ENCODE measurements at places on chromosomes 6 and 20.
A peak's percentile ranks its signal among the peaks of the same experiment; 100 is the strongest.

DNA sequence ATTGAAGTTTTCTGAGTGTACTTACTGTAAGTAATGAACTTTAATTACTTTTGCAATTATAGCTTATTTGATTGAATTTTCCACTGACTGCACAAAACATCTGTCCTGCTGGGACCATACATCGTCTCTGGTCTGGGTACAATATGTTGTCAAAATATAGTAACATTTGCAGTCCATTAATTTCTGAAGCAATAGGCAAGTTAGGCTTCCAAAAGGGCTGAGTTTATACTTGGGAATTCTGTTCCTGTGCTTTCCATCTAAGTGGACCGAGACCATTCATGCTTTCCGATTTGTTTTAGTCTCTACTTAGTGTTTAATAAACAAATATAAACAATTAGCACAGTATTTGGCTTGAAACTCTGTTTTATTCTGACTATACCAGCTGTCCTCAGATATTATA, 139.3 kb downstream of the RFPL4B start:
- DNase-seq: no peak

GRCh38 chr6:117951783-117952182, 44.7 kb downstream of the SLC35F1 start:
- DNase-seq: no peak

DNA sequence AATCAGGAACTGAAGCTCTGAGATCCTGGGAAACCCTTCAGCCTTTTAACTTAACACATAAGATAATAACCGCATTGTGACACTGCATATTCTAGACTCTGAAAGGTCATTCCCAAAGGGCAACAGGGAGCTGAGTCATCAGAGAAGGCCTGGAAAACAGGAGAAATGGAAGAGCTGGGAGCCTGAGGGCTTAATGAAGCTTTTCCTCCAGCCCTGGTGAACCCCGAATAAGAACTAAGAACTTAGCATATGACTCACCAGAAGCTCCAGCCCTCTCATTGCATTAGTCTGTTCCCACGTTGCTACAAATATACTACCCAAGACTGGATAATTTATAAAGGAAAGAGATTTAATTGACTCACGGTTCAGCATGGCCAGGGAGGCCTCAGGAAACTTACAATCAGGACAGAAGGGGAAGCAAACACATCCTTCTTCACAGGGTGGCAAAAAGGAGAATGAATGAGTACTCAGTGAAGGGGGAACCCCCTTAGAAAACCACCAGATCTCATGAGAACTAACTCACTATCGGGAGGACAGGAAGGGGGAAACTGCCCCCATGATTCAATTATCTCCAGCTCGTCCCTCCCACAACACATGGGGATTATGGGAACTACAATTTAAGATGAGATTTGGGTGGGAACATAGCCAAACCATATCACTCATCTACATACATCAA, 648.5 kb downstream of the TFAP2A start:
- DNase-seq: no peak

DNA sequence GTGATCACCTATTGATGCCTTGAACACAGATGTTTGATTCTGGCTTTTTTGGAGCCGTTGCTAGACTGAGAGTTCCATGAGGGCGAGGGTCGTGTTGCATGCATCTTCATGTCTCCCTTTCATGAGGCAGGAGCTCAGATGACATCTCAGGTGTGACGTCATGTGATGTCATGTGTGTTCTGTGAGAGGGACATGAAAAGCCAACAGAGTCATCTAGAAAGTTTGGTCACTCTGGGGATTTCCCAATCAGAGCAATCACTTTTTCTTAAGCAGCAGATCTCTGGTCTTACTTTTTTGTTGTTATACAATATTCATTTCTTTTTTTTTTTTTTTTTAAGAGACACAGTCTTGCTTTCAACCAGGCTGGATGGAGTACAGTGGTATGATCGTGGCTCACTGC, 411.8 kb downstream of the PREX1 start:
- no peak for DNase-seq

- no peak for DNase-seq
These were observed 178.9 kb upstream of the RNF217 start for GRCh38 chr6:124783344-124783743.

DNA sequence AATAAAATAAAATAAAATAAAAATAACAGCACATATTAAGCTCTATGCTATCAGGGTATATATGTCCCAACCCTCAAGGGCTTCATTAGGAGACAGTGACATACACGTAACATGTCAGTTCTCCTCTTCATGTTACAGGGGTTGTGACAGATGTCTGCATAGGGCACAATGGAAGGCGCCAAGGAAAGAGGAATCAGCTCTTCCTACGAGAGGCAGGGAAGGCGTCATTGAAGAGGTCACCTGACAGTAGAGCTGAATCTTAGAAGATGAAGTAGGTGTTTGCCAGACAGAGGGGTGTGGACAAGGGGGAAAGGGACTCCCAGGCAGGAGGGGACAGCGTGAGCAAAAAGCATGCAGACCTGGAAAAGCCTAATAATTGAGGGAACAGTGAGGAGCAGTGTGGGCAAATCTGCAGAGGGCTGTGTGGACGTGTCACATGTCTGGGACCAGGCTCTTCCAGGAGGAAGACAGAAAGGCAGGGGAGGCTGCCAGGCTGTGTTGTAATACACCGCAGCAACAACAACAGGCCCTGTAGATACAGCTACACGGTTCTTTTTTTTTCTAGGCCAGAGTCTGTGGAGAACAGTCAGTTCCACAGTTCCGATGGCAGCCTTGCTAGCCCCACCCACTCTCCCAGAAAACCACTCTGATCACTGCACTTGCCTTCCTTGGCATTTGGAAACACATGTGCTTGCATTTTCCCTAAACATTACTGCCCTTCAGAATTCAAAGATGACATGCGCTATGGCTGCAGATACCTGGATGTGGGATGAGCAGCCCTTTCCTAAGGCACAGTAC, 2.5 kb upstream of the FKBP5 start:
- peak; percentile 44 for DNase-seq

DNA sequence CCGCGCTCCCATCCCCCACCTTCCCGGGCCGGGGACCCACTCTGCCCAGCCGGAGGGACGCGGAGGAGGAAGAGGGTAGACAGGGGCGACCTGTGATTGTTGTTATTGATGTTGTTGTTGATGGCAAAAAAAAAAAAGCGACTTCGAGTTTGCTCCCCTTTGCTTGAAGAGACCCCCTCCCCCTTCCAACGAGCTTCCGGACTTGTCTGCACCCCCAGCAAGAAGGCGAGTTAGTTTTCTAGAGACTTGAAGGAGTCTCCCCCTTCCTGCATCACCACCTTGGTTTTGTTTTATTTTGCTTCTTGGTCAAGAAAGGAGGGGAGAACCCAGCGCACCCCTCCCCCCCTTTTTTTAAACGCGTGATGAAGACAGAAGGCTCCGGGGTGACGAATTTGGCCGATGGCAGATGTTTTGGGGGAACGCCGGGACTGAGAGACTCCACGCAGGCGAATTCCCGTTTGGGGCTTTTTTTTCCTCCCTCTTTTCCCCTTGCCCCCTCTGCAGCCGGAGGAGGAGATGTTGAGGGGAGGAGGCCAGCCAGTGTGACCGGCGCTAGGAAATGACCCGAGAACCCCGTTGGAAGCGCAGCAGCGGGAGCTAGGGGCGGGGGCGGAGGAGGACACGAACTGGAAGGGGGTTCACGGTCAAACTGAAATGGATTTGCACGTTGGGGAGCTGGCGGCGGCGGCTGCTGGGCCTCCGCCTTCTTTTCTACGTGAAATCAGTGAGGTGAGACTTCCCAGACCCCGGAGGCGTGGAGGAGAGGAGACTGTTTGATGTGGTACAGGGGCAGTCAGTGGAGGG, 2.8 kb downstream of the SOX4 start:
- DNase-seq: peak; percentile 32

GRCh38 chr20:24529369-24529719, 59.9 kb downstream of the SYNDIG1 start:
- DNase-seq: no peak

- no peak for DNase-seq
These were observed 26.1 kb downstream of the ZNF311 start for GRCh38 chr6:28978959-28979561.

DNA sequence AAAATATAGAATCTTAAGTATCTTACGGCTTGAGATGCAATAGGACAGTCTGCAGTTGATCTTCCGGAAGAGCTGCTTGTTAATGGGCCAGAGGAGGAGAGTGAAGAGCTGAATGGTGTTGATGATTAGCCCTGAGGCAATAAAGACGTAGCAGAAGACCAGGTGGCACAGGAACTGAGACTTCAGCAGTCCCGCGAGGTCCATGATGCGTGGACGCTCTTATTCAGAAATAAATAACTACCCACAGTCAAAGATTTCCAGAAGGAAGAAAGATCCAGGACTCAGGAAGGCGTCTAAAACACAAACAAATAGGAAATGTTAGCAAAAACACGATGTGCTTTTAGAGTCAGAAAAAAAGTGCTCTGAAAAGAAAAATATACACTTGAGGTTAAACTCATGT, 41.9 kb downstream of the AGPAT4 start:
- DNase-seq: no peak

DNA sequence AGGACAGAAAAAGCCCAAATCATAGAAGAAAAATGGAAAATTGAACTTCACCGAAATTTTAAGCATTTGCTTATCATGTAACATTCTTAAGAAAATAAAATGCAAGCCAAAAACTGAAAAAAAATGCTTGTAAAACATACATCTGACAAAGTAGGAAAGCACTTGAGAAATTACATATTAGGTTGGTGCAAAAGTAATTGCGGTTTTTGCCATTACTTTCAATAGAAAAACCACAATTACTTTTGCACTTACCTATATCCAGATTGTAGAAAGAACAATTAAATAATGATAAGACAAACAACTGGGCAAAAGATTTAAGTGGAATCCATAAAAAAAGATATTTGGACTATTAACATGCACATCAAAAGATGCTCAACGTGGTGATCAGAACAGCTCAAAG, 146.2 kb downstream of the TBXT start:
- no peak for DNase-seq

GRCh38 chr6:17392978-17393891, at the start of gene CAP2:
Gene CAP2, plus strand, starts transcription at chr6:17393595. Its CDS starts 27,961 bp downstream, at chr6:17421556.
- DNase-seq: peak; percentile 25

- DNase-seq: no peak
These were observed 14.4 kb upstream of the SLC17A2 start for GRCh38 chr6:25944688-25945574.

DNA sequence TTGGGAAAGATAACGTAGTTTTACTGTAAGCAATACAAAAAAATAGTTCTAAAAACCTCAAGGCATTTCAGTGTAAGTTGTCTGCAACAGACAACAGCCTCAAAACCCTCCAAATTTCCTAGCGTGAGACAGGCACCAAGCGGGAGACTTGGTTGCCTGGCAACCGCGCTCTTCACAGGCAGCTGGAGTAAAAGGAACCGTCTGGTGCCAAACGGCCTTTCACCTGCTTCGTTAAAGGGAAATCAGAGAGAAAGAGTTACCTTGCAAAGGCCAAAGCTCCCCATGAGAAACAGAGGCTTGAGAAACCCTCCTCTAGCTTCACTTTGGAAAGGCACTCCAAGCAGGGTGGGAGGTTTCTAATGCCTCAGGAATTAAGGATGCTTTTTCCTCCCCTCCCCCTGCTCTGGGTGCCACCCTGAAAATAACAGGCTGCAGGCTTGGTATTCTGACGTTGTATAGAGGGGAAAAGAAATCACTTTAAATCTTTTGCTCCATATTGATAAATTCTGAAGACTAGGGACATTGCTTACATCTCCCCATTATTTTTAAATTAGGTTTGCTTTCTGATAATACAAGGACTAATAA, 129.7 kb upstream of the UFL1 start:
- no peak for DNase-seq

- DNase-seq: no peak
These were observed 14.1 kb downstream of the BNIP5 start for GRCh38 chr6:36322591-36322990.

GRCh38 chr6:107616775-107617174, 126.9 kb downstream of the SOBP start:
- DNase-seq: no peak

- no peak for DNase-seq
These were observed 45.9 kb downstream of the PLAGL1 start for GRCh38 chr6:143961886-143962878.

GRCh38 chr6:128350416-128351254, 169.8 kb downstream of the PTPRK start:
- DNase-seq: no peak

DNA sequence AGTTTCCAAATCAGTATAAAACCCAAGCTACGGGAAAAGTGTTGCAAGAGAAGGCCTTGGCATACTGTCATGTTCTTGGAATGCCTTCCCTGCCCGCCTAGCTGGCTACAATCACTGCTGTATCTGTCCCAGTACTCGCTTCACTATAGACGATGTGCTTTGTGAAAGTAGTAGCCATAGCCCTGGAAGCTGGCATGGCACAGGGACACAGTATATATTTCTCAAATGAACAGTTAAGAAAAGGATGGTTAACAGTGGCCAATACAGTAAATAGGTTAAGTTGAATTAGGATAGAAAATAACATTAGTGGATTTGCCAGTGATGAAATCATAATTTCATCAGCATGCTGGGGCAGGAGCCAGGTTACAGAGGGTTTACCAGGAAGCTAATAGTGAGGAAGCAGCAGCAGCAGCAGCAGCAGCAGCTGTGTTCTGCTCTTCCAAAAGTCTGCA, 499.3 kb downstream of the CDKAL1 start:
- DNase-seq: no peak

GRCh38 chr6:79455446-79455845, 81.8 kb downstream of the LCA5 start:
- DNase-seq: no peak

GRCh38 chr6:159013229-159013628, 13.2 kb upstream of the RSPH3 start:
- no peak for DNase-seq

DNA sequence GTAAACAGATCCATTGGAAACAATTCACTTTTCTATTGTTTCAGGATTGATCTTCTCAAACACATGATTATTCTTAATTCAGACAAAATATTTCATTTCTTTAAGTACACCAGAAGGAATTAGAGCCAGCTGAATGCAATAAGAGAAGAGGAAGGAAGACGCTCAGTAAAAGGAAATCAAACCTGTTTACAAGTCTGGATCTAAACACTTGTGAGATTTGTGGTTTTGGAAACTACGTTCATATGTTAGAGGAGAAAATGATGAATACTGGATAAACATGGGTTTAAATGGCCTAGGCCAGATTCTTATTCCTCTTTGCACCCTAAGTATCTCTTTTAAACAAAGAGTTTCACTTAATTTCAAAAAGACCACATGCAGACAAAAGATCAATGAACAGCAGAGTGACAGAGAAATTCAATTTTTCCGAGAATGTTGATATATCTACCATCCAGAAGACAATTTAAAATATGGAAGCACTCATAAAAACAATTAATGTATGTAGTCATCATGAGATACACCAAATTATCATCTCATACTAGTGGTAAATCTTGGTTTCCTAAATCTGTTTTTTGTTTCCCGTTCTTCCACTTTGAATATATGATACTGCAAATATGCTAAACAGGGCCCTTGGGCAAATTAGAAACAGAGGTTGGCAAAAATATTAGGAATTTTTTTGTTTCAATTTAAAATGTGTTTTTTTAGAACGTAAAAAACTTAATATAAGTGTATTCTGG, 703.5 kb upstream of the CITED2 start:
- DNase-seq: no peak

- no peak for DNase-seq
These were observed 24.1 kb downstream of the STK4 start for GRCh38 chr20:44990425-44990824.

GRCh38 chr6:149242883-149243282, 74.6 kb upstream of the TAB2 start:
- no peak for DNase-seq
